ENCODE measurements at places on chromosomes 5 and 9.

DNA sequence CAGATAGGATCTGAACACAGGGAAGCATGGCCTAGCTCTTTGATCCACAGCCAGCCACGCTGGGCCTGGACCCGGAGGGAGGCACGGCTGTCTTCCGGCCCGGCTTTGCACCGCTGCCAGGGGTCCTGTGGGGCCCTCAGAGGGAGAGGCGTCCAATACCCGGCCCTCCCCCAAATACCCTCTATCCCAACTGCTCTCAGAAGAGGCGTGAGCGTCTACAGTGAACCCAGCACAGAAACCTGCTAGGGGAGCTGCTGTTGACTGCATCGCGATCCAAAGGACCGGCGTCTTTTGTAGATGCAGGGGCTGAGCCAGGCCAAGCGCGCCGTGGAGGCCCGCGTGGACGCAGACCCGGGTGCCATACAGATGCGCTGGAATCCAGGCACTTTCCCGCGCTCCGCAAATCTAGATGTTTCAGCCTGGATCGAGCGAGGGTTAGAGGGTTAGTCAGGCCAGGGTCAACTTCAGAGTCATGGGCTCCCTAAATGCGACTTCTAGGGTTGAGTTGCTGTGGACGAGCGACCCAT lies 1.1 kb upstream of the TCF7 start:
- DNase-seq = no peak

- DNase-seq = no peak
These were observed 402.4 kb downstream of the AGTPBP1 start for GRCh38 chr9:85339338-85339737.

GRCh38 chr9:1443450-1443849 lies 393.3 kb downstream of the DMRT2 start:
- no peak for DNase-seq

GRCh38 chr5:121987685-121988073 lies 25.9 kb downstream of the SRFBP1 start:
- no peak for DNase-seq

DNA sequence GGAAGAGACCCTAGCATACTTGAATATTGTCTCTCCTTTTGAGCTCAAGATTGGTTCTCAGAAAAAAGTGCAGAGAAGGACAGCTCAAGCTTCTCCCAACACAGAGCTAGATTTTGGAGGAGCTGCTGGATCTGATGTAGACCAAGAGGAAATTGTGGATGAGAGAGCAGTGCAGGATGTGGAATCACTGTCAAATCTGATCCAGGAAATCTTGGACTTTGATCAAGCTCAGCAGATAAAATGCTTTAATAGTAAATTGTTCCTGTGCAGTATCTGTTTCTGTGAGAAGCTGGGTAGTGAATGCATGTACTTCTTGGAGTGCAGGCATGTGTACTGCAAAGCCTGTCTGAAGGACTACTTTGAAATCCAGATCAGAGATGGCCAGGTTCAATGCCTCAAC lies 9.5 kb downstream of the RNF14 start:
- DNase-seq = no peak

DNA sequence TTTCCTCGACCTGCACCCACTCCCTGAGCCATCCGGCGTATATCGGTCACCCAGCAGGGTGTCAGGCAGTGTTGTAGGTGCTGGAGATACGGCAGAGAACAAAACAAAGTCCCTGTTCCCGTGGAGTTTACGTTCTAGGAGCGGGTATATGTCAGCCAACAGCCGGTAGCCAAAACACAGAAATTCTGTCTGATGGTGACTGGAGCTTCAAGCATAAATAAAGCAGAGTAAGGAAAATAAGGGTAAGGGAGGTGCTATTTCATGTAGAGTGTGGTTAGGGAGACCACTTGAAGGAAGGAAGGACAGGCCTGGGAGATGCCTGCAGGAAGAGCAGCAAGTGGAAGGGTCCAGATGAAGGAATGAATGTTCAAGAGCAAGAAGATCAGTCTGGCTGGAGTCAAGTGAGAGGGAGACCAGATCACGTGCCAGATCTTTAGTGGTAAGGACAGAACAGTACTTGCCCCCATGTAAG lies 783 bp upstream of the ZFR start:
- no peak for DNase-seq

- DNase-seq = no peak
These were observed 172.8 kb downstream of the CARTPT start for GRCh38 chr5:71891856-71892255.

All from DMS153 (cell line).